ENCODE measurements at places on chromosomes 3 and 15.

GRCh38 chr3:177351757-177352158 is 154.5 kb upstream of the TBL1XR1 start:
- no peak for DNase-seq

- DNase-seq, result peak; percentile 73
Measured at GRCh38 chr3:17032407-17033034, 147.8 kb downstream of the PLCL2 start.

GRCh38 chr15:71659730-71660067 is 150.7 kb upstream of the NR2E3 start:
- no peak for DNase-seq

- no peak for DNase-seq
Measured at GRCh38 chr15:86203462-86203861, 123.8 kb downstream of the AGBL1 start.

GRCh38 chr15:83695246-83695645 is 41.3 kb downstream of the ADAMTSL3 start:
- no peak for DNase-seq

GRCh38 chr3:112472691-112473090 is 26.6 kb downstream of the BTLA start:
- no peak for DNase-seq

DNA sequence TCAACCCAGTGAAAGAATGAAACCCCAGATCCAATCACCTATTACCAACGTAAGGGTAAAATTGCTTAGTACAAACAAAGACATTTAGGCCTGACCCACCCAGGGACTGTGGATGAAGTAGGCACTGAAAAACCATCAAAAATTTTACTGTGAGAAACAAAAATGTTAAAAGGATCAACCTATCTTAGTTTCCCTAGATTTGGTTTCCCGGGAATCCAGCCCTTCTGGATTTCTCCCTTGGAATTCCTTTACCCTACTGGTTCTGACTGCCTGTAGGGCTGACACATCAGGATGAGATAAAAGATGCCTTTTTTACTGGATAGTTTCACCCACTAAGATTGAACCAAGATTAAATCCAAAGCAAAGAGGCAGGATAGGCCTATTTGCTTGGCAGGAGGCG is 102.7 kb downstream of the SCAPER start:
- DNase-seq, result no peak

DNA sequence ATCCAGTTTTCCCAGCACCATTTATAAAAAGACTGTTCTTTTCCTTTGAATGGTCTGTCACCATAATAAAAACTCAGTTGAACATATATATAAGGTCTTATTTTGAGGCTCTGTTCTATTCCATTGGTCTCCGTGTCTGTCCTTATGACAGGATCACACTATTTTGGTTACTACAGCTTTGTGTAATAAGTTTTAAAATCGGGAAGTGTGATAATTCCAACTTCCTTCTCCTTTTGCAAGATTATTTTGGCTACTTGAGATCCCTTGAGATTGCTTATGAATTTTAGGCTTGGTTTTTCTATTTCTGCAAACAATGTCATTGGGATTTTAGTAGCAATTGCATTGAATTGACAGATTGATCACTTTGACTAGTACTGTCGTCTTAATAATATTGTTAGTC is 35.7 kb downstream of the SACM1L start:
- DNase-seq, result no peak

GRCh38 chr3:101379658-101380376 is 59.4 kb upstream of the IMPG2 start:
- DNase-seq, result no peak

DNA sequence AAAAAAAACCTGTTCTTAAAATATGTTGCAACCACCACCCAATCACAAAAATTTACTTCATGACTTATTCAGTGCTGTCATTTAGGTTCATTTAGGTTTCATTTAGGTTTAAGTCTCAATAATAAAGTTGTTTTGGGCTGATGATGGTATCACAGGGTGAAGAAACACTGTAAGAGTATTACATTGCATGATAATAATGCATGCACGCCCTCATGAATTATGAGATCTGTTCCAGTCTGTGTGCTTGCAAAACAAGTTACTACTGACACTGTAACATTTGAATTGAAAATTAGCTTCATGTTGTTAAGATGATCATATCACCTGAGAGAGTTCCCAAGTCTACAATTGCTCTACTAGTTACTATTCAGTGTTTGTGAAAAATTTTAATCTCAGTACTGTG is at the start of gene AADACL2:
Gene AADACL2 (plus strand): TSS at position 315 of the 400 bp plus-strand sequence. CDS start 109 bp downstream, outside the sequence.
- DNase-seq, result peak; percentile 38

DNA sequence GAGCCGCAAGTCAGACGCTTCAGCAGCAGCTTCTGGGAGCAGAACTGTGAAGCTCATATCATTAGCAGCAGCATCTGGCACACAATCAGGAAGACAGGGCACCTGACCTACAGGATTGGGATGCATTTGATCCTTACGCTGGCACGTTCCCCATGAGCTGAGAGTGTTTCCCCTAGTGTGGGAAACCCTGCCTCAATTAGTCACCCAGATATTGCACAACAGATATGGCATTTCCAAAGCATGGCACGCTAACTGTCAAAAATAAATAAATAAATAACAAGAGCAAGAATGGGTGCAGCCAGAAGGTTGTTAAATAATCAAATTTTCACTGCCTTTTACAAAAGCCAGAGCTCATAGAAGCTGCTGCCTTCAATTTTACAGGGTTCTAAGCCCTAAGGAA is 189.6 kb upstream of the THBS1 start:
- DNase-seq, result peak; percentile 33

- peak; percentile 91 for DNase-seq
Measured at GRCh38 chr3:134328147-134328591, 46.1 kb downstream of the AMOTL2 start.

GRCh38 chr15:86919581-86919980 is 839.9 kb downstream of the AGBL1 start:
- DNase-seq, result no peak

- no peak for DNase-seq
Measured at GRCh38 chr3:35671483-35671882, 32.2 kb downstream of the ARPP21 start.

DNA sequence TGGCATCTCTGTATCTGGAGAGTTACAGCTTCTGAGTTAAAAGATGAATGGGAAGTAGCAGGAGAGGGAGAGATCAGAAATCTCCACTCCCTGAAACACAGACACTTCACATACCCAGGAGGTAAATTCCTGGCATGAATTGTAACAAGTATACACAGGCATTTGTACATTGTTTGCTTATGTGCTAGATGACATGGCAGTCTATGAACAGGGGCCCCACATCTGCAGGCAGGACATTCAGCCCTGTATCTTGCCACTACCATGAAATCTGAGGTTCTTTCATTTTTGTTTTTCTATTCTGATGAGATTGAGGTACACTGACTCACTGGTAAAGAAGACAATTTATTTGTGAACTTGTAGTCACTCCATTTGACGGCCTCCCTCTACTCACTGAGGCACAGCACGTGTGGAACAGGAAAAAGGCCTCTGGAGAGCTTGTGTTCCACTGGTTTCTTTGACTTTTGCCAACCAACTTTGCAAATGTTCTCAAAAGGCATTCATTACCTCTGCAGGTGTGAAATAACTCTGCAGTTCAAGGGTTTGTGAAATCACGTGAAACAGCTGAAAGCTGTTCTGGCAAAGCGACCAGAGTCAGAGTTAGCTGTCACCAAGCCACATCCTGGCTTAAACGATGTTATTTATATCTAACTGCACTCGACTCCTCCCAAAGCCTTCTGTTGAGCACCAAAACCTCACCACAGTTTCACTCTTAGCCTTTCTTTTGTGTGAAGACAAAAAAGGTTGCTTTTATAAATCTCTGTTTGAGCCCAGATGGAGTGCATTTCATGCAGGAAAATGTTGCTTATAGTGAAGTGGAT is 401.3 kb upstream of the CFAP20DC start:
- DNase-seq, result no peak

DNA sequence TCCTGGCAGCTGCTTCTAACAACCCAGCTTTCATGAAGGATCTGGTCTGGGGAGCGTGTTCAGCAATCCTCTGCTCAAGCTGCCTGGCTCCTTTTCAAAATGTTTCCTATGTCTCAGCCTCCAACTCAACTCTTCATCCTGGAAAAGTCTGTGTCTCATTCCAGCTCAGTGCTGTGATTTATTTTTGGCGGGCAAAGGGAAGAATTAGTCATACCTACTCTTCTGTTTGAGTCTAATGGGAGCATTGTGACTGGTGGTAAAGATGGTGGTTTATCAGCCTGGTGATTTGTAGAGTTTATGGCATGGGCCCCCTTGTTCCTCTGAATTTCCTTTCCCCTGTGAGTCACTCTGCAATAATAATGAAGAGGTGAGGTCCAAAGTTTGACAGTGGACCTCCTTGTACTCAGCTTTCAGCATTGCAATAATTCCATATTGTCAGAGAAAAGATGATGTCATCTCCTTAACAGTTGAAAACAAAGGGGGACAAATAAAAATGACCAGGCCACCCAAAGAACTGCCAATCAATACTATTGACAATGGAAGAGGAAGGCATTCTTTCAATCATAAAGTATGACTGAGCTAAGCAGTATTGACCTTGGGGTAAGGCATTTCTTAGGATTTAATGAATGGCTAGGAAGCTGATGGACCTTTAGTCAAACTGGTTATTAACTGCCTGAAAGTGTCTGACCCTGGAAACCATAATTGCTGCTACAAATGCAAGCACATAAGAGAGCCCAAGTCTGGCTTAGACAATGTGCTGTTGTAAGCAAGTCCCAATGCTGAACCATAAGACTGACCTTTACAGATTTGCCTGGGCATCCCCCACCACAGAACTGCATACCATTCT is 204.7 kb upstream of the MCTP2 start:
- DNase-seq, result no peak

DNA sequence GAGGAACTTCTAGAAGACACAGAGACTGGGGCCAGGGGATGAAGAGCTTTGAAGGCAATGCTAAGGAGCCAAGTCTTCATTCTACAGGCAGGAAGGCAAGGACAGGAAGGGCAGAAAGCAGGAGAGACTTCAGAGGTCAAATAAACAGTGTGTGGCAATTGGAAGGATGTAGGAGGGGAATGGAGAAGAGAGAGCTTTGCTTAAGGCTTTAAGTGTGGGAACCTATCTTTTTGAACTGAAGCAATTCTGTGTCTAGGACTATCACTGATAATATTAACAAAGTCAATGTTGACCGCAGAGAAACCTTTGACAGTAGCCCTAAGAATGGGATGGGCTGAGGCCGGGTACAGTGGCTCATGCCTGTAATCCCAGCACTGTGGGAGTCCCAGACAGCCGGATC is 325.0 kb downstream of the FOXP1 start:
- DNase-seq, result peak; percentile 33

DNA sequence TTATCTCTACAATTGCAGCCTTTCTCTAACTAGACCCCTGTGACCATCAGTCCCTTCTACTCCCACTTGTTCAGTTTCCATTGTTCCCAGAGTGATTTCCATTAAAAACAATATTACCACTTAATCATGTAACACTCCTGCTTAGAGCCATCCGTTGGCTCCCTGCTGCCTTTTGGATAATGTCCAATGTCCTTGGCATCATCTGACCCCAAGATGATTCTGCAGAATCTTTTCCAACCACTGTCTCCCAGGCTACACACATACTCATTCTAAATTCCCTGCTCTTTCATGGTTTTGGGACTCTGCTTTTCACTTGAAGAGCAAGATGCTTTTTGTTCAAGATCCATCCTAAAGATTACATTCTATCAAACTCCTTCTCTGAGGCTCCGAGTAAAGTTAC is 7.1 kb downstream of the KCNH8 start:
- no peak for DNase-seq

DNA sequence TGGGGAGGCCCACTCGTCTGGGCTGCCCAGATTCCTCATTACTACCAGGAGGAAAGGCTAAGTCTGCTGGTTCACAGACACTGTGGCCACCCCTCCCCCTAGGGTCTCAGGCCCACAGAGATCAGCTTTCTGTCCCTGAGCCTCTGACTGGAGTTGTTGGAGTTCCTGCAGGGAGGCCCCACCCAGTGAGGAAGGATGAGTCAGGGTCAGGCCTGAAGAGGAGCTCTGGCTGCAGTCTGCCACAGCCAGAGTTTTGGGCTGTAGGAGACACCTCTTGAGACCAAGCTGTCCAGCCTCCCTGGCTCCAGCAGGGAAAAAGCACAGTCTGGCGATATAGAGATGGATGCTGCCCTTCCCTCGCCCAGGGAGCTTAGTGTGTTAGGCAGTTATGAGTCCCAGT is 720.9 kb upstream of the SEMA6D start:
- DNase-seq, result no peak

DNA sequence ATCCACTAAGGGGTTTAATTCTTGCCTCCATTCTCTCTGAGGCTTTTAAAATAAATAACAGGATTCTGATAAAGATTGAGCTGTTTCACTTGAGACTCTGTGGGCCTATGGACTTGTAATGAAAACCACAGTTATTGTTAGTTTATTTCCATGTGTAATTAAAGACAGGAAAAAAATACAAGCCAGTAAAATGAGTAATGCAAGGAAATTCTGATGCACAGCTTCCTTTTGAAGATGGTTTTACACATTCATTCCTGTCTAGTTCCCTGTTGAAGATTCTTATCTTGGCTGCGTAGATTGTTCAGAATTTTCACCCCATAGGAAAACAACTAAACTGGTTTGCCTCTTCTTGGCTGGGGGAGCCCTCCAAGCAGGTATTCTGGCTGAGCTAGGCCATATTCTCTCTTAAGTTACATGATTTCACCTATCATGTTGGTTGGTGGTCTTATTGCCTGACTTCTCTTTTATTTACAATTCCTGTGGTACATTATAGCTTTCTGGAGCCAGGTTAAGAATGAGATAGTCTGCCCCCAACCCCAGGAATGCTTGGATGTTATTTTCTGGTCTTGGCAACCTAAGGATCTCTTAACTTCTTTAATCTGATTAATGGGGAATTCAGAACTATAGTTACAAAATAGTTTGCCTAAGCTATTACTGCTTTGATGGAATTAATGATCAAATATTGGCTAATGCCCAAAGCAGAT is 67.6 kb downstream of the MITF start:
- peak; percentile 71 for DNase-seq

DNA sequence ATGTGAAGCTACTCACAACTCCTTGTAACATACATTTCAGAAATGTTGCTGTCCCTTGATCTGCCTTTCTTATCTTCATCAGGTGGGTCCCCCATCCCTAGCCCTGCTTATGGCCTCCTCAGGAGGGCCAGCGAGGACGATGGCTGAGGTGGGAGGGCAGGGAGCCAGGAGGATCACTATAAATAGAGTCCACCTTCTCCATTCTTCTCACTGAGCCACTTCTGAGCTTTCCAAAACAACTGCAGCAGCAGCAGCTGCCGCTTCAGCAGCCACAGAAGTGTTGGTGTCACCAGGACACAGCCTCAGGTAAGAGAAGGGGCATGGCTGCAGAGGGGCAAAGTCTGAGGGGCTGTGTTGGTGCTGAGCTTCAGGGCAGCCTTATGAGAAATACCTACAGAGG is 53.5 kb downstream of the ANAPC13 start:
- no peak for DNase-seq

Measured in adipocyte (in vitro differentiated cells).